ENCODE measurements at places on chromosomes 2 and 18.

GRCh38 chr2:118168615-118169014, 80.3 kb downstream of the INSIG2 start:
- DNase-seq, result no peak

DNA sequence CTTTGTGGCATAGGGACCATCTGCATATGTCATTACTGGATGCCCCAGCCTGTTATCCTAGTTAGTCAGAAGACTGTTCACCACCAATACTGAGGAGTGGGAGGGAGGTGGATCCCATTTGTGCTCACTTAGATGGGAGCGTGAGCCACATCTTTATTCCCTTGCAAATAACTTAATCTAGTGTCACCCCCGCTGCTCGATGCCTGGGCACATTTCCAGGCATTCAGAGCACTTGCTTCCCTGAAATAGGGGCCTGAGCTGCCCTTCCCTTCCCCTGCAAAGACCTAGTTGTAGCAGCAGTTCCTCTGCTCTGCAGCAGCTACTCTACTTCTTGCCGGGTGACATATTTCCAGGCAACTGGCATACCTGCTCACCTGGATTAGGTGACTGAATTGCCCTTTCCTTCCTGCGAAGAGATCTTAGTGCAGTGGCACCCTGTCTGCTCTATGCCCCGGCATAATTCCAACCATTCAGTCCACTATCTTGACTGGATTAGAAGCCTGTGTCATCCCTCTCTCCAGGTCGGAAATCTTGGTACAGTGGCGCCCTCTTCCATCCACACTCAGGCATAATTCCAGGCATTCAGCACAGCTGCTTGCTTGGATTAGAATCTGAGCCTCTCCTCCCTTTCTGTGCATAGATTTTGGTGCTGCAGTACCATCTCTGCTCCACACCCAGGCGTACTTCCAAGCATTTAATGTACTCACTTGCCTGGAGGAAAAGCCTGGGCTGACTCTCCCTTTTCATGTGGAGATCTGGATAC, 1389.1 kb upstream of the TMEFF2 start:
- DNase-seq, result no peak

GRCh38 chr2:195706161-195706900, 49.3 kb downstream of the SLC39A10 start:
- no peak for DNase-seq

GRCh38 chr18:5842653-5843052, 52.7 kb downstream of the TMEM200C start:
- no peak for DNase-seq

DNA sequence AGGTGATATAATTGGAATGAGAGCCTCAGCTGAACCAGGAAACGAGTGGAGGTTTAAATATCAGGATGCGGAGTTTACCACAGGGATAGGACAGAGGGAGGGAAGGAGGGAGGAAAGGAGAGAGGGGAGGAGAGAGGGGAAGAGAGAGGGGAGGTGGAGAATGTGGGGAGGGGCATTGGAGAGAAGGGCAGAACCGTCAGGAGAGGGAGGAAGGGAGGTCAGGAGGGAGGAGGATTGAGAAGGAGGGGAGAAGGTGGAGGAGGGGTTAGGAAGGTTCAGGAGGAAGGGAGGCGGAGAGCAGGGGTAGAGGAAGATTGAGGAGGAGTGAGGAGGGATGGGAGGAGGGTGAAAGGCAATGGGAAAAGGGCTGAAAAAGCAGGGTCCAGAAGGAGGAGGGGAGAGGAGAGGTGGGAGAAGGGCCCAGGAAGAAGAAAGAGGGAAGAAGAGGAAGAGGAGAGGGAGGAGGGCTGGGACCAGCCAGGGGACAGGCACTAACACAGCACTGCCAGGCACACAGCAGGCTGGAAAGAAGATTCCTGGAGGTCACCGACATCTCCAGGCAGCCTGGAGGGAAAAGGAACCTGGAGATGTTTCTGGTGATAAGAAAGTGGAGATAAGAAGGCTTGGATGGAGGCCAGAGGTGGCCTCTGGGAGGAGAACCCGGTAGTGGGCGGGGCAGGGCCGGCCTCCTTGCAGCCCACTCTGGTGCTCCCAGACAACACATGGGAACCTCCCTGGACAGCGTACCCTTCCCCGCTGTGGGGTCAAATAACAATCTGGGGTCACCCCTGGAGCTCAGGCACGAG, 176.7 kb upstream of the SMAD2 start:
- no peak for DNase-seq

DNA sequence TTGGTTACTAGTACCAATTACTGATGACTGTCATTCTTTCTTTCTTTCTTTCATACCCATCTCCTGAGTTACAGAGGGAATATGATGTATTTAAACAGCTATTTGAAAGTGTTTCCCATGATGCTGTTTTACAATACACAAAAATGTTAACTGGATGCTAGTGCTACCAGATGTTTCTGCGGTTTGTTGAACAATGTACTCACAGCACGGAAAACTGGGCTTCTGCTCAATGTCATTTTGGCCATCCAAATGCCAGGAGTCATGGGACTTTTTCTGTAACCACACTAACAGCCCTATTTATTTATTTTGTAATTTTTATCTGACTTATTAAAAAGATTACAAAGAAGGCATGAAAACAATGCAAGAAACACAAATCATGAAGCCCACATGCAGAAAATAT, 313.8 kb downstream of the RIT2 start:
- DNase-seq, result no peak

GRCh38 chr2:159094173-159094737, 125.8 kb downstream of the TANC1 start:
- no peak for DNase-seq

GRCh38 chr2:241213041-241213440, 24.6 kb downstream of the ANO7 start:
- DNase-seq, result no peak

- DNase-seq, result no peak
Observed at GRCh38 chr18:48785091-48785614, 165.6 kb downstream of the SMAD7 start.

DNA sequence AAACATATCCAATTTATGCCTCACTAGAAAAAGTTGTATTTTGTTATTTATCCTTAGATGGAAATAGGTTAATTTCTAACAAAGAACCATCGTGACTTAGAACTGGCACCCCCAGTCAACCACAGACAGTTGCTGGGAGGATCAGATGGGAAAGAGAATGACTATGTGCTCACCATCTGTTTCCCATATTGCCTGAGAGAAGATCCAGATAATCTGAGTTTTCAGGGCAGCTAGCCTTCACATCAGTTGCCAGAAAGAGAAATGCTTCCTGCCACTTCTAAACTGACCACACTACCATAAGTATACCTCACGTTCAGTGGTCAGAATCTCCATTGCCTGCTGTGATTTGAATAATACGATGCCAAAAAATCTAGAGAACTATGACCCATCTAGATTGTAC, 28.4 kb upstream of the NEB start:
- DNase-seq, result no peak

DNA sequence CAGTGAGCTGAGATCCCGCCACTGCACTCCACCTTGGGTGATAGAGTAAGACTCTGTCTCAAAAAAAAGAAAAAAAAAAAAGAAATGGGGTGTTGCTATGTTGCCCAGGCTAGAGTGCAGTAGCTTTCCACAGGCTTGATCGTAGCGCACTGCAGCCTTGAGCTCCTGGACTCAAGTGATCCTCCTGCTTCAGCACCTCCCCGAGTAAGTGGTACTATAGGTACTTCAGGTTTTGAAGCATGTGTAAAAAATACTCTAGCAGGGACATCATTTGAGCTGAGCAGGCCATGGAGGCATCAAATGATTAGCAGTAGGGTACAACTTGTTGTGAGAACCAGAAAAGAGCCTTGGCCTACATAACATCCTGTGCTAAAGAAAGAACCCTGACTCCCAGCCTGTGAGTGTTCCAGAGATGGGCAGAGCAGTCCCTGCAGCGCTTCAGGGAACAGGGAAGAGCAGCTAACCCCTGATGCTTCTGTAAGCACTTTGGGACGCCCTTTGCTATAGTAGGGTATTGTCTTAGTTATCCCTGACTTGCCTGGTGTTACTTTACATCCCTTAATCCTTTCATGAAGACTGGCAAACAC, 119.1 kb downstream of the NEDD4L start:
- no peak for DNase-seq

DNA sequence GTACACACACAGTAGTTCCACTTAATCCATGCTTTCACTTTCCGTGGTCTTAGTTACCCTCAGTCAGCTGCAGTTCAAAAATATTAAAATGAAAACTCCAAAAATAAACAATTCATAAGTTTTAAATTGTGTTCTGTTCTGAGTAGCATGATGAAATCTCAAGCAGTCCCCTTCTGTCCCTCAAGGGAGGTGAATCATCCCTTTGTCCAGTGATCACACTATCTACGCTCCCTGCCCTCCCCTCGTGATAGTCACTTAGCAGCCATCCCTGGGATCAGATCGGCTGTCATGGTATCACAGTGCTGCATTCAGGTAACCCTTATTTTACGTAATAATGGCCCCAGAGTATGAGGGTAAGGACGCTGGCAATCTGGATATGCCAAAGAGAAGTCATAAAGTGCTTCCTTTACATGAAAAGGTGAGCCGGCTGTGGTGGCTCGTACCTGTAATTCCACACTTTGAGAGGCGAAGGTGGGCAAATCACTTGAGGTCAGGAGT, 5.8 kb upstream of the RTN4 start:
- DNase-seq, result no peak

- no peak for DNase-seq
Observed at GRCh38 chr18:22412176-22412911, 5.4 kb downstream of the CTAGE1 start.

DNA sequence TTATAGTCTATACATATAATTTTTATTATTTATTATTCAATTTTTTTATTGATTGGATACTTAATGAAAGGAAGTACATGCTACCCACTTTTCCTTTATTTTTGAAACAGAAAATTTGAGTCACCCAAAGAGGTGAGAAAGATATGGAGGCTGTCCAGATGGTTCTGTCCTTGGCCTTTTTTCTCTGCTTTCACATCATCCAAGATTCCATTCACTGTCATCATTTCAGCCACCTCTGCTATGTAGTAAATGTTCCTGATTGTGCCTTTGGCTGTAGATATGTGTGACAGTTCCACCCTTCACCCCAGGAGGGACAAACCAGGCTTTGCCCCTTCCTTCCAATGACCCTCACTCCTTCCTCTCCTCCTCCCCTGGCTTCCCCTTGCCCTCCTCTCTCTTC, 675.7 kb upstream of the ID2 start:
- DNase-seq, result no peak

- no peak for DNase-seq
Observed at GRCh38 chr2:47038656-47039488, 116.2 kb downstream of the STPG4 start.

GRCh38 chr2:72103690-72104089, 44.0 kb downstream of the CYP26B1 start:
- DNase-seq, result no peak

- no peak for DNase-seq
Observed at GRCh38 chr2:118607641-118608040, 239.8 kb downstream of the EN1 start.

DNA sequence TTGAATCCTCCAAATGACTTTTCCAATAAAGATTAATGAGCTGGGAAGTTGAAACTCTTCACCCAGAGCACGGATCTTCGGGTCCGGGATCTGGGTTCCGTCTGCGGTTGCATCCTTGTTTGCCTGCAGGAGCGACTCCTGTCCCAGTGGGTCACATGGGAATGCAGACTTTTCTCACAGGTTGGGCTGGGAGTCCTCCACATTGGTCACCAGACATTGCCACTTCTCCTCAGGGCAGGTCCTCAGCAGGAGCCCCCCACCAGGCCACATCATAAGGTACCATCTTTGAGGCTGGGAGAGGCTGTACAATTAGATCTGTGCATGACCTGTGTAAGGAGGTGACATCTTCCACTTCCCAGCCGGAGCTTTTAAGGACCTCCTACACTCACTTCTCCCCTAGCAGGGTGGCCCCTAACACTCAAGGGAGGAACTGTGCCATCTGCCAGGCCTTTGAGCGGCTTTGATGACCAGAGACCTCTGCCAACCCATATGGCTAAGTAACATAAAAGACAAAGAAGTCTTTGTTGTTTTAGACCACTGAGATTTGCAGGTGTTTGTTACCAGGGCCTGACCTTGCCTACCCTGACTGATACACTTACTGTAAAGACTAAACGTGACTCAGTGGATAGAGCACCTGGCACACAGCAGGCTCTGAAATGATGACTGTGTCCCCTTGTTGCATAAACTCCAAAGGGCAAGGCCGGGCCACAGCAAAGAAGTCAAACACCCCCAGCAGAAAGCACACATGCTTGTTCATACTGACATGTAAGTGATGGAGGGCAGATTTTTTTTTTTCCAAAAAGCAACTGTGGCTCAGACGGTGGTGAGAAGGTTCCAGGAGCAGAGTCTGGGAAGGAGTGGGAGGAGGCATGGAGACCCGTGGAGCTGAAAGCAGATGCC, 7.9 kb upstream of the TEX51 start:
- no peak for DNase-seq

DNA sequence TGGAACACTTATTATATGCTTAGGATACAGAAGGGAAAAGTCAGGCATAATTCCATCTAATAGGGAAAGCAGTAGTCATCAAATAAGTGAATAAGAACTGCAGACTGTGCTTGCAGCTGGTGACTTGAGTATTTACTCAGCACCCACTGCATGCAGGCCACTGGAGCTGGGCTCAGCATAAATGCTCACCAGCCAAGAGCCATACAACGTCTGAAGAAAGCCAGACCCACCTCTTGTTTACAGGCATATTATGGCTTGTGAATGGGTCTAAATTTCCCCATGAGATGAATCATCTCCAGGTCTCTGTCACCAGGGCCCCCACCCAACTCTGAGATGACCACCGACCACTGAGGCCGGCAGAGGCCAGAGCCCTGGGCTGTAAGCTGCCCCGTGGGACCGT, 123.8 kb upstream of the PKDCC start:
- no peak for DNase-seq

DNA sequence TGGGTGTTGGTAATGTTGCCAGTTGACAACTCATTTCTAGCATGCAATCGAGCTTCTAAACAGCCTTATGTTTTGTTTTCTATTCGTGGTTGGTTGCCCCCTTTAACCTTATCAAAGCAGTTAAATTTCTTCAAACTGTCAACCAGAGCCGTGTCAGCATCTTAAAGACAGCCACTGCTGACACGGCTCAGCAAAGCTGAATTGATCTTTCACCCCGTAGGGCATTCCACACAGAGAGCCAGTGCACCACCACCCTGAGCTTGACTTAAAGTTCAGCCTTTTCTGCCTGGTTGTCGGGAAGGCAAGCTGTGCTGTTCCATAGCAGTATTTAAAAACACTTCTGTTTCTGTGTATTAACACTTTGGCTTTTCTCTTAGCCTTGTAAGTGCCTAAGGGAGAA, 355.0 kb upstream of the CHST9 start:
- no peak for DNase-seq

- DNase-seq, result no peak
Observed at GRCh38 chr18:6901286-6901926, 171.9 kb downstream of the ARHGAP28 start.

DNA sequence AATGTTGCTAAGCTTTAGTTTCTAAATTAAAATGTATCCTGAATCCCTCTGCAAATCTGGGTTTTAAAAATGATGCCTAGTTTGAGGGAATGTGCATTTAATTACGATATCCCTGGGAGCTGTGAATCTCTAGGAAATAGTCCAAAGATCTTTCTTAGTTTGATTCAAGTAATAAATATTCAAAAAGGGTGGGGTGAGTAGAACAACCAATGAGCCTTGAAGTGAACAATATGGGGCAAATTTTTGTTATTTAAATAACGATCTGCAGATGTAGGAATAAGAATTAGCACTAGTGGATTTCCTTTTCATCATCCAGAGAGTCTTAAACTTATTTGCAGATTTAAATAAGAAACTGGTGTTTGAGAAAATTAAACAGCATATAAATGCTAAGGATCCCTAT, 106.3 kb downstream of the ACVR1 start:
- no peak for DNase-seq

Data from T-helper 1 cell (primary cell).